Small intestine (tissue), 16 donors: ENCODE measurements at places on chromosomes 6 and 20.
A peak's percentile ranks its signal among the peaks of the same experiment; 100 is the strongest.

- DNase-seq, result no peak
Observed at GRCh38 chr6:135115834-135116233, 61.2 kb upstream of the HBS1L start.

DNA sequence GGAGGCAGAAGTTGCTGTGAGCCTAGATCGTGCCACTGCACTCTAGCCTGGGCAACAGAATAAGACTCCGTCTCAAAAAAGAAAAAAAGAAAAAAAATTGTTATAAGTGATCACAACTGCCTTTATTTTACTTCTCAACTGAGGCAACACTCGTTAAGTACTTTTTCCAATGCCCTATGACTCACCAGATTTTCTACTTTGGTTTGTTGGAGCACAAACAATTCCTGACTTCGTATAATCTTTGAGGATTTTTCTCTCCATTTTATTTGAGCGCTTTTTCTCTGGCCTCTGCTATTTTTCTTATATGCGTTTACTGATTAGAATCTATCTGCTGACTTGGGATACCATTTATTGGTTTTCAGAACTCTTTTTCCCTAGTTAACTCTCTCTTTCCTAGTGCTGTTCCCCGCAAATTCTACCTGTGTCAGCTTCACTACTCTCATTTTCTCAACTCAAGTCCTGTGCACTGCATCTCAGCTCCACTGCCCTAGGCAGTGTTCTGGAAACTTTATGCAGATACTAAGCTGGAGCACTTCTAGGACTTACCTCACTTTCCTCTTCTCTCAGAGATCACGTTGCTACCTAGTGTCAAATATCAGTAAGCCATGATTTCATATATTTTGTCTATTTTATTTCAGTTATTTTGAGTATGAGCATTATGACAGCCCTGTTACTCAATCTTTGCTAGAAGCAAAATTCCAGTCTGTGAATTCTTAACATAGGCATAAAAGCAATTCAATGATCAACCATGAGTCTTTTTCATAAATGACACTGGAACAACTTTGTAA lies 1120.1 kb upstream of the CITED2 start:
- no peak for DNase-seq

DNA sequence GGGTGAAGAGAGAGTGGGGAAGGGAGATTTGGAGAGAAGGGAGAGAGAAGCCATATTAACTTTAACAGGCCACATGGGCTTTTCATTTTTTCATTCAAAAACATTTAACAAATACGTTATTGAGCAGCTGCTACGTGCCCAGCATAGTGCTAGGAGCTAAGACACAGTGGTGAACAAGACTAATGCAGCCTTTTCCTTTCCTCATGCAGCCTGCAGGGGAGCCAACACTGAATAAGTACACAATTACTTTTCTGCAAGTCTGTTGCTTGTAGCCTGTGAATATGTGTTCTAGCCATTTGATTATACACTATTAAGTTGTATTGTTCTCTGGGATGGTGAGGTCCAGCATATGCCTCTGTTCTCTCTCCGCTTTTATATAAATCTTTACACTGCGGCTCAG lies 1.9 kb upstream of the BLOC1S5 start:
- no peak for DNase-seq

- DNase-seq, result no peak
Observed at GRCh38 chr6:16352258-16352635, 113.9 kb downstream of the GMPR start.

GRCh38 chr20:10002866-10003265 lies 31.9 kb upstream of the ANKEF1 start:
- no peak for DNase-seq

- no peak for DNase-seq
Observed at GRCh38 chr20:370977-371754, 9.4 kb upstream of the TRIB3 start.

DNA sequence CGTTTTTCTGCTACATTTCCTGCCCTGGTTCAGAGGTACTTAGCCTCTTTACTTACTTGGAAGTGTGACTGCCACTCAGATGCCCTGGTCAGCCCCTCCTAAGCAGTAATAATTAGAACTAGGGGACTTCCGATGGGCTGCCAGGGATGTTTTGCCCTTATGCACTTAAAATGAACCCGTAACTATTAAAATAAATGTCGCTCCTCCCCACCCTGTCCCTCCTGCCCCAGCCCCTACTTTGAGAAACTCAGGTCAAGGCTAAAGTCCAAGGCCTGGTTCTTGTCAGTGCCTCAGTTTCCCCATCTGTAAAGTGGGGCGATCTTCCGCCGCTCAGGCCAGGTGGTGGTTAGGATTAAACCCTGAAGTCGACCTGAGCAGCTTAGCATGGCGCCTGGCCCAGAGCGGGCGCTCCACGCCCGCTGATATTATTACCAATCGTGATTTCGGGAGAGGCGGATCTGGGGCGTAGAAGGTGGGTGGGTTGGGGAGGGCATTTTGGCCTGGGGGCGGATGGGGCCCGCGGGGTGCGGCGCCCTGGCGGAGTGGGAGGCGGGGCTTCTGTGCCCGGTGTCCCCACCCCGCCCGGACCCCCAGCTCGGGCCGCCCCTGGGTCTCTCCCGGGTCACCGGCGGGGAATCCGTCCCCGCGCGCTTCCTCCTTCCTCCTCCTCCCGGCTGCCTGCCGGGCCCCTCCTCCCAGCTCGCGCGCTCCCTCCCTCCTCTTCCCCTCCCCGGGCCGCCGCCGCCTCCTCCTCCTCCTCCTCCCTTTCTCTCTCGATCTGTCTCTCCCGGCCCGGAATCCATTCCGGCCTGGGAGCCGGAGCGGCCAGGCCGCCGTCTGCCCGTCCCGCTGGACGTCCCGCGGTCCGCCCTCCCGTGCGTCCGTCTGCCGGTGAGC lies at the start of gene SRC:
TSS of gene SRC (plus strand) at position 802 of the 897 bp plus-strand sequence. CDS start 38,014 bp downstream, outside the sequence.
- DNase-seq, result peak; percentile 90

DNA sequence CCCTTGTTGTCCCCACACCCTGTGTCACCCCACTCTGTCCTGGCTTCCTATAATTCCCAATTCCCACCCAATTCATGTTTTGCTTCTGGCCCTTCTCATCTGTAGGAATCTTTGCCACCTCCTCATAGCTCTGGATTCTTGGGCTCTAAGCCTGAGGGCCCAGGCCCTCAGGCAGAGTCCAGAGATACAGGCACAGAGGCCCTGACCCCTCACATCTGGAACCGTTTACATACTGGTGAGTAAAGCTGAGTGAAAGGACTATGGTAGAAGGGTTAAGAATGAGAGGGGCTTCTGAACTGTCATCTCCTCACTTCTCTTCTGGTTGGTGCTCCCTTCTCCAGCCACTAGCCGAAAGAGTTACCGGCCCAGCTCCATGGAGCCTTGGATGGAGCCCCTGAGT lies 13.6 kb downstream of the PRRC2A start:
- DNase-seq, result no peak
